Upper lobe of left lung (tissue), 6 donors: ENCODE measurements at places on chromosomes 13 and 19.

GRCh38 chr19:756236-756635 is 5.3 kb downstream of the MISP start:
- no peak for DNase-seq

DNA sequence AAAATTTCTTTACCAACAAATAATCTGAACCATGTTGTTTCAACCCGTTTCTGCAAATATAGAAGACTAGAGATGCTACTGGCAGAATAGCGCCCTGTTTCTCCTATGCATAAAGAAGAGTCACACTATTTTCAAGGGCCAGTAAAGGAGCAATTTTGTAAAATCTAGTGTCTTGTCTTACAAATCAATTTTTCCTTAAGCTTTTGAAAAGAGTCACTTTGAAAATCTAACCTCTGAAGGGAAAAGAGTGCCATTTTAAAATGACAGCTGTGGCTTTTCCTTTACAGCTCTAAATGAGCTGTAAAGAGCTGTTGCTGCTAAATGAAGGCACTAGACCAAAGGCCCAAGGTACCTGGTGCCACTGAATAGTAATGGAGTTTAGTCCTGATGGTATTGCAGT is 16.9 kb upstream of the GTF2F2 start:
- no peak for DNase-seq

- no peak for DNase-seq
Observed at GRCh38 chr13:98651744-98652143, 74.8 kb upstream of the STK24 start.

DNA sequence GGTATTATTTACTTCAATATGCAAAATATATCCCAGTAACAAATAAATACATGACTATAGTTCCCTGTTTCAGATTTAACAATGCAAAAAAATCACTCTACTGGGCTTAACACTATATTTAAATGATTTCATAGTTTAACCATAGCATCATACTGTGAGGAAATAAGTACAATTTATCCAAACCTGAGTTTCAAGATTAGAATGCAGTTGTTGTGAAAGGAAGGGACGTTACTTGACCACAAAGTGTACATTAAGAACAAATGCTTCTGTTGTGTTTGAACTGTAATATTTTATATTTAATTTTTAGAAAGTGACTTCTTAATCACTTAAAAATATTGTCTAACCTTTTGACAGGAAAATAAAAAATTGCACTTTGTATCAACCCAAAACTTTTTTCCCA is 1747.9 kb upstream of the SPRY2 start:
- DNase-seq = no peak

DNA sequence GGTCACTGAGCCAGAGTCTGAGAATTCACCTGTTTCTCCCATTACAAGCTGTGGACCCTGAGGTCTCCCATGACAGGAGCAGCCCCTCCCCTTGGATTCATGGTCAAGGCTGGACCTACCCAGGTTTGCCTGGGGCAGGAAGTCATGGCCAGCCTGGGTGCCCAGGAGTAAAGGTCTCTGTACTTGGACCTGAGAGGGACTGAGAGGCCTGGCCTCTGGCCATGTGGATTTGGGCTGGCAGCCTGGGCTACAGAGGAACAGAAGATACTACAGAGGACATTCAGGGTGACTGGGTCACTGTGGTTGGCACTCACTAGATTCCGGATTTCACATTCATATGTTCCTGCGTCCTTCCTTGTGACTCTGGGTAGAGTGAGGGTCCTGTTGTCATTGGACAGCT is 31.5 kb upstream of the CEACAM8 start:
- DNase-seq = no peak

GRCh38 chr19:40422748-40423566 is 2.8 kb downstream of the SERTAD1 start:
- no peak for DNase-seq

DNA sequence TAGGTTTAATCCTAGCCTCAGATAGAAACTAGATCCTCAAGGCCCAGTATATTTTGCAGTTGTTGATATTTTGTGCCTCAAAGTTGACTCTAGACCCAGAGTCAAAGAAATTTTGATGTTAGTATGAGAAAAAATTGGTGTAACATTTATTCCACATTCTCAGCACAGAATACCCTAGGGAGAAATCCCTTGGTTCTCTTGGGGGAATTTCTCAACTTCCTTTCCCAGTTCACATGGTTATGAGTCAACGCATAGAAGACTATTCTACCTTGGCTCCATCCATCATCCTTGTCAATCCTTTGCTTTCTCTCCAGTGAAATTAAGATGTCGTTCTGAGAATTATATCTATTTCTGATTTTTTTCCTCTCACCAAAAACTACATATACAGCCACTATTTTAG is 145.3 kb downstream of the POSTN start:
- no peak for DNase-seq

- no peak for DNase-seq
Observed at GRCh38 chr13:28529836-28530235, 34.9 kb upstream of the FLT1 start.

DNA sequence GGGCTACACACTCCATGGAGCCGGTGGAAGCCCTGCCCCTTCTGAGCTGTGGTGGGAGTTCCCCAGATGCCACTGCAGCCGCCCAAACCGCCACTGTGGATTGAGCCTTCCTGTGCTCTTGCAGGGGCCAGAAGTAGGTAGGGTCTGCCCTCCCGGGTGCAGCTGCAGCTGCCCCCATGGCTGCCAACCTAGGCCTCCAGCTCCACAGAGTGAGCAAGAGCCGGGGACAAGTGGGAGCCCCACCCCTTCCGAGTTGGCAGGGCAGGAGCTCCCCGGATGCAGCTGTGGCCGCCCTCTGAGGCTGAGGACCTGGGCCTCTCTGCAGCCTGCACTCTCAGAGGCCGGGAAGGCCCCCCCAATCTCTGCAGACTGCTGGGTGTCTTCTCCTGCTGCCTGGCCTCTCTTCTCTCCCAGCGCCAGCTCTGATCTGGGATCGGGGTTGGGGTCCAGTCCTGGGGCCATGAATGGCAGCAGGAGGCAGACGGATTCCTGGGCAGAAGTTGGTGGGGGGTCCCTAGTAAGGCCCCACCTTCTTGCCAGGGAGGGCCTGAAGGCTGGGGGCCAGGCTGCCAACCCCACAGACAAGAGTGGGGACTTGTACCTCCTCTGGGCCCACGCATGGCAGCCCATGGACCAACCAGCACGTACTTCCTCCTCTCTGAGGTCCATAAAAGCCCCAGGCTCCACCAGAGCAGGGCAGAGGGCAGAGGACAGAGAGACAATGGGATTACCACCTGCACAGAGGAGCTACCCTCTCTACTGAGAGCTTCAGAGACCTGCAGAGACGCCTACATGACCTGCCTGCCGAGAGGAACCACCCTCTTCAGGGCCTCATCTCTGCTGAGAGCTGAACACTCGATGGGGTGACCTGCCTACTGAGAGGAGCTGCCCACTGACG is 28.9 kb downstream of the AP2S1 start:
- no peak for DNase-seq

GRCh38 chr13:72166102-72166650 is 299.2 kb upstream of the DACH1 start:
- no peak for DNase-seq

- no peak for DNase-seq
Observed at GRCh38 chr13:85469320-85469719, 329.9 kb downstream of the SLITRK6 start.

DNA sequence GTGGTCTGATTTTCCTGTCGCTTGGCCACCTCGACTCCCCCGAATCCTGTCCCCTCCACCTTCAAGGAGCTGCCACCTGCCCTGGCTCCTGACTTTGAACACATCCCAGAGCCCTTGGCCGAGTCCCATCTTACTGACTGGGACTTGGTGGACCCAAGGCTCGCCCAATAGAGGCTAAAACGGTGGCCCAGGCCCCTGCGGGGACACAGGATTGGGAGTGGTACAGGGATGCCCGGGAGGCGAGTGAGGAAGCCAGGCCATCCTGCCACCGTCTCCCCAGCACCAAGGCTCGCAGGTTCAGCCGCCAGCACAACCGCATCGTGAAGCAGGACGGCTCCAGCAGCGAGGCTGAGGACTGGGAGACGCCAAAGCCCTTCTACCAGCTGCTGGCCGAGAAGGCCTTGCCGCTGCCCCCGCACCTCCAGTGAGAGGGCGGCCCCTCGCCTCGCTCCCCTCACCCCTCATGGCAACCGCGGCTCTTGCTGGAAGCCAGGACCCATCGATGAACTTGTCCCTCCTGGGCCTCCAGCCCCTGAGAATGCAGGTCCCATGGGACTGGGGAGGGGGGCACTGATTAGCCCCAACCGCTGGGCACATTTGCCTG is 5.3 kb downstream of the SIX5 start:
- DNase-seq = no peak

DNA sequence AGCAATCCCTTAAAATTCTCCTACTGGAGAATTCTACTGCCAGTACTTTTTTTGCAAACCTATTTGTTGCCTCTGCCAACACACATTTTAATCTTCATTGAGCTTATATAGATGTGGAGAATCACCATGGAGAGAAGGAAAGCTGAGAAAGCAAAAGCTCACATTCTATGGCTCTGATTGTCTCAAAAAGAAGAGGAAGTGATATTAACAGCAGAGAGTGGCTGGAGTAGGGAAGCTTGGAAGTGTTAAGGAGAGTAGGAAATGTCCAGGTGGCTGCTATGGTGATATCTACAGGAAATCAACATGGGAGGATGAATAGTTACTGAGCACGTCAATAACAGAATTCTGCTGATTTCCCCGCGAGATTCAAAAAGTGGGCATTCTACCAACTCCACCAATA is 78.8 kb upstream of the TDRD3 start:
- no peak for DNase-seq

DNA sequence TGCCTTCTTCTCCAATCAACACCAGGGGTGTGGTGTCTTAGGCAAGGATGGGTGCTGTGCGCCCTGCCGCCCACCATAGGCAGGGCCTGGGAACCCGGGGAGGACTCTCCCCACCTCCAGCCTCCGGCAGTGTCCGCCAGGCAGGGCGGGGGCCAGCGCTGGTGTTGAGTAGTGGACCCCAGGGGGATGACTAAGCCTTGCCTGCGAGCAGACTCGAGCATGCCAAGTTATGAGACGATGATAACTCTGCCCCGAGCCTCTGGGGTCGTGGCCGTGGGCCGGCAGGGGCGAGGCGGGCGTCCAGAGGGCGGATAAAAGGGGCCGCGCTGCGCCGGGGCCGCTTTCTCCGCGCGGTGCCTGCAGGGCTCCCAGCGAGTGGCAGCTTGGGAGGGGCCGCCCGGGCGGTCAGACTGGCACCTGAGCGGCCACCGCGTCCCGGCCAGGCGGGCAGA is at the start of gene MEDAG:
Gene MEDAG (plus strand): TSS at position 340 of the 452 bp plus-strand sequence. CDS start 245 bp downstream, outside the sequence.
- no peak for DNase-seq

DNA sequence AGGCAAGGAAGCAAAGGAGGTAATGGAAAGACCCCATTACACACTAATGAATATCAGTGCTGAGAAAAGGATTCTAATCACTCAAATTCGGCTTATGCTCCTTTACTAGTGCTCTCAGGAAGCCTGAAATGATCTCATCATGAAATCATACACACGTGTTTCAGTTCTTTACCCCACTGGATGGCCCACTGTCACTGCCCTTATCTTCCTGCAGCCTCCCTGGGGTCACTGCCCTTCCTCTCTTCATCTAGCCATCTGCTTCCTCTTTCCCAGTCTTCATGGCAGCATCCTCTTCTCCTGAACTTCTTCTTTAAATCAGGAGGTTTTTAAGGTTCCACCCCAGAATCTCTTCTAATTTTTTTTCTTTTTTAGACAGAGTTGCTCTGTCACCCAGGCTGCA is 27.9 kb upstream of the EEF1AKMT1 start:
- DNase-seq = no peak

DNA sequence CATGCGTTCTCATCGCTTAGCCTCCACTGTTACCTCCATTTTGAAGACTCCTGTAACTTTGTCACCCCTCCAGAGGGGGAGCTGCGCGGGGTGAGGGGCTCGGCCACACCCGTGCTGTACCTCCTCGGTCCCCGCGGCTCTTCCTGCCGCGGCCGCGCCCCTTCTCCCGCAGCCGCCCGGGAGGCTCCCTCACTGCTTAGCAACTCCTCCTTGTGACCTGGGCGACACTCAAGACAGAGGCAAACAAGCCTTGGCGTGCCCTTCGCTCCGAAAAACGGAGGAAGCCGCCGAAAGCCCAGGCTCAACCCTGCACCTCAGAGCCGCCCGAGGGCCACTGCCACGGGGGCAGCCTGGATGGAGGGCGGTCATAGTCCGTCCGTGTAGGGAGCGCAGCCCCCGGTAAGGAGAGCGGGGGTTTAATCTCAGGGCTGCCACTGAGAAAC is 494.3 kb downstream of the FOXO1 start:
- DNase-seq = peak; percentile 76

DNA sequence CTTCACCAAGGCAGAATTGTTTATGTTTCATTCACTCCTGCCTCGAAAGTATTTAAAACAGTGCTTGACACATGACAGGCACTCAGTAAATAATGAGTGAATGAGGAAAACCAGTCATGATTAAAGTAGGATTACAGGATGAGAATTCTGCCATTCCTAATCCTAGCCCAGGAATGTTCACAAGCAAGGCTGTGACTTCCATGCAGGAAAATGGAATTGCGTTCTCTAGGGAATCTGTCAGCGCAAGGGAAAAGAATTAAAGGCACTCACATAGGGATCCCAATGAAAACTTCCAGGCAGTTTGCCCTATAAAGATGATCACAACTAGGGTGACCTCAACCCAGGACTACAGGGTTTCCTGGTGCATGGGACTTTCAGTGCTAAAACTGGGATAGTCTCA is 143.4 kb downstream of the CYSLTR2 start:
- no peak for DNase-seq

DNA sequence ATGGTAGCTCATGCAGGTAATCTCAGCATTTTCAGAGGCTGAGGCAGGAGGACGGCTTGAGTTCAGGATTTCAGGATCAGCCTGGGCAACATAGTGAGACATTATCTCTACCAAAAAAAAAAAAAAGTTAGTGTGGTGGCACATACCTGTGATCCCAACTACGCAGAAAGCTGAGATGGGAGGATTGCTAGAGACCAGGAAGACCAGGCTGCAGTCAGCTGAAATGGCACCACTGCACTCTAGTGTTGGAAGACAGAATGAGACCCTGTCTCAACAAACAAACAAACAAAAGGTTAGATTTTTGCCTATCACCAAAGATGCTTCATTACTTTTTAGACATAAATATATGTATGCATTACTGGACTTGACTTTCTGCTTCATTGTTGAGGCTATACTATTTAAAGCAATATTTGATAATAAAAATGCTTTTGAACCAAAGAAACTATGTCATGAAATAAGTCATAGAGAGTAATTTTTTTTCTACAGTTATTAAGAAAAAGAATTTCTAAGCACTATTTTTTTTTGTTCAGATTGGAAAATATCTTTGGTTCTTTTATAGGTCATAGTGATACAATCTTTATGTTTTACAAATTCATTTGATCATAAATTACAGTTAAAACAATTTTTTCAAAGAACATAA is 1180.1 kb upstream of the ATXN8OS start:
- DNase-seq = no peak
